ENCODE measurements at places on chromosomes 1 and 21.
A peak's percentile ranks its signal among the peaks of the same experiment; 100 is the strongest.

GRCh38 chr1:177869586-177869985, 100.3 kb downstream of the SEC16B start:
- no peak for DNase-seq

DNA sequence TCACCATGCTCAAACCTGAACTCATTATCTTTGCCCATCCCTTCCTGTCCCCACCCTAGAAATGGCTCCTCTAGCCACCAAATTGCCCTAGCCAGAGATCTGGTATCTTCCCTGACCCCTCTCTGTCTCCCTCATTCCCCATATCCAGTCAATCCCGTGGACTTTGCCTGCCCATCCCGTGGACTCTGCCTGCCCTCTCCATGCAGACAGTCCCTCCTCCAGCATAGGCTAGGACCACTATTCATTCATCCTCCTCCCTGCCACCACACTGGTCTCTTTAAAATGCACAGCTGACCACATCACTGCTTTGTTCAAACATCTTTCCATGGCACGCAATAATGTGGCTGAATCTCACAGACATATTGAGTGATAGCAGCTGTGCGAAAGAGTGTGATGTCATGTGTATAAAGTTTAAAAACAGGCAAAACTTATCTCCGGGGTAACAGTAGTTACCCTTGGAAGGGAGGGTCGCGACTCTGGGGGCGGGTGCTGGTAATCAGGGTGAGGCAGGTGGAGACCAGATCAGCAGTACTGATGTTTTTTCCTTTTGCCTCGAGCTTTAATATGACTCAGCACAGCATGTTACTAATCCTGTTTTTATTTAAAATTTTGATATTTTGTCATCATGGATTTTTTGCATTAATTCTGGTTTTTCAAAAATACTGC, 4.8 kb upstream of the SLC2A1 start:
- no peak for DNase-seq

- DNase-seq, result no peak
Measured at GRCh38 chr1:209620487-209620884, 31.7 kb downstream of the LAMB3 start.

GRCh38 chr1:193856261-193856660, 669.8 kb upstream of the B3GALT2 start:
- no peak for DNase-seq

GRCh38 chr21:14673649-14674048, 127.5 kb upstream of the SAMSN1 start:
- DNase-seq, result no peak

- DNase-seq, result peak; percentile 13
Measured at GRCh38 chr1:117842408-117843170, 86.8 kb downstream of the GDAP2 start.

GRCh38 chr1:191582169-191582568, 576.1 kb upstream of the RGS18 start:
- DNase-seq, result no peak

GRCh38 chr1:55723001-55723400, 507.8 kb upstream of the USP24 start:
- DNase-seq, result no peak

GRCh38 chr1:54597455-54598030, 25.8 kb downstream of the FAM151A start:
- no peak for DNase-seq

GRCh38 chr1:236165238-236165981, 23.1 kb downstream of the GPR137B start:
- no peak for DNase-seq

- DNase-seq, result no peak
Measured at GRCh38 chr1:226708342-226708780, 30.7 kb downstream of the ITPKB start.

- DNase-seq, result no peak
Measured at GRCh38 chr1:245232931-245233330, 78.1 kb downstream of the KIF26B start.

DNA sequence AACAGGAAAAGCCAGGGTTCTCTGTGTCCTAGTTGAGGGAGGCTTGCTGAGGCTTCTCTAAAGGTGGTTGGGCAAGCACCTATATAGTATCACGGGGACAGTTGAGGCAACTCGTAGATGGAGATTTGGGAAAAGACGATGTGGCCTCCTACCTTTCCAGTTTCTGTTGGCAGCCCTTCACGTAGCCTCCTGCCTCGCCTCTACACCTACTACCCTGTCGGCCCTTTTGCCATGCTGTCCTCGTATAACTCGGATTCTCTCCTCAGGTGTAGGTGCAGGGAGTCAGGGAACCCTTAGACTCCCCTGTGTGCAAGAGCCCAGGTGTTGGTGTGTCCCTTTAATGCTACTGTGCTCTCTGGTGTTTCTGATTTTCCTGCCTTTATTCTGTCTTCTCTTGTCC, 10.3 kb downstream of the ZNF692 start:
- DNase-seq, result no peak

DNA sequence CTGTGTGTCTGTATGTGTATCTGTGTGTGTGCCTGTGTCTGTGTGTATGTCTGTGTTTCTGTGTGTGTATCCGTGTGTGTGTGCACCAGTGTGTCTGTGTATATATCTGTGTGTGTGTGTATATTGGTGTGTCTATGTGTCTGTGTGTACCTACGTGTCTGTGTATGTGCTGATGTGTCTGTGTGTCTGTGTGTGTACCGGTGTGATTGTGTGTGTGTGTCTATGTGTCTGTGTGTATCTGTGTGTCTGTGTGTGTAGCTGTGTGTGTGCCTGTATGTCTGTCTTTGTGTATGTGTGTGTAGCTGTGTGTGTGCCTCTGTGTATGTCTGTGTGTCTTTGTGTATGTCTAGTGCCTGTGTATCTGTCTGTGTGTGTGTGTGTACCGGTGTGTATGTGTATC, 32.0 kb downstream of the CAMK2N1 start:
- DNase-seq, result no peak

DNA sequence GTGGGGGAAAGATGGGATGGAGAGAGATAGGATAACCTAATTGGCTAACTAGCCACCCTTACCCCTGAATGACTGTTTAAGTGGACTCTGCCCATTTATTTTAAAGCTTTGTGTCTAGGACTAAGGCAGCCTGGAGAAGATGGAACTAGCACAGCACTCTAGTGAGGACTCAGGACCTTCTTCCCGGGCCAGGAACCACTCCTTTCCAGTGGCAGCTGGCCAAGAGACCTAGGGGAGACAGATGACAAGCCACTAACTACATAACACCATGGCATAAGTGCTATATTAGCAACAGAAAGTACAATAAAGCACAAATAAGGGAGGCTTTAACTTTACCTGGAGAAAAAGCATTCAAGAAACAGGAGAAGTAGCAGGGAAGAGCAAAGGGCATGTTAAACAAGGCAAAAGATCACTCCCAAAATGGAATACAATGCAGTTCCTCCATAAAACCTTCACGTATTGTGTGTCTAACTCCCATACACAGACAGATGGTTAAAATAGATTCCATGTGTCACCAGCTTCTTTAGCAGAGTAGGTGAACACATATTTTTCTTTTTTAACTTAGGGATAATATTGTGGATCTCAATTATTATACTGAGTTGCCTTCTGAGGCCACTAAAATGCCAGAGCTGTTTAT, 20.6 kb downstream of the CLCA1 start:
- no peak for DNase-seq

- DNase-seq, result no peak
Measured at GRCh38 chr1:1914101-1914970, 724 bp upstream of the CALML6 start.

GRCh38 chr1:64823691-64824476, 79.0 kb downstream of the RAVER2 start:
- peak; percentile 76 for DNase-seq

GRCh38 chr1:185351734-185352466, 34.9 kb upstream of the IVNS1ABP start:
- no peak for DNase-seq

DNA sequence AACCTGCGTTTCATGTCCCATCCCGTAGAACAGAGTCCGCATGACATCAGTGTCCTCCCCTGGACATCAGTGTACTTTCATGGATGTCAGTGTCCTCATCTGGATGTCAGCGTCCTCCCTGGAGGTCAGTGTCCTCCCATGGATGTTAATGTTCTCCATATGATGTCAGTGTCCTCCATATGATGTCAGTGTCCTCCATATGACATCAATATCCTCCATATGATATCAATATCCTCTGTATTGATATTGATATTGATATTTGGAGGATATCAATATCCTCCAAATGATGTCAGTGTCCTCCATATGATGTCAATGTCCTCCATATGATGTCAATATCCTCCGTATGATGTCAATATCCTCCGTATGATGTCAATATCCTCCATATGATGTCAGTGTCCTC, 284.9 kb downstream of the AJAP1 start:
- DNase-seq, result no peak

GRCh38 chr1:157773493-157774350, 3.2 kb downstream of the FCRL2 start:
- no peak for DNase-seq
